Stimulated activated CD8-positive, alpha-beta memory T cell treated with anti-CD3 and anti-CD28 coated beads, Interleukin-7, amount 100 ng/mL, for 1 hour (primary cell): ENCODE measurements at places on chromosomes 5 and 9.

DNA sequence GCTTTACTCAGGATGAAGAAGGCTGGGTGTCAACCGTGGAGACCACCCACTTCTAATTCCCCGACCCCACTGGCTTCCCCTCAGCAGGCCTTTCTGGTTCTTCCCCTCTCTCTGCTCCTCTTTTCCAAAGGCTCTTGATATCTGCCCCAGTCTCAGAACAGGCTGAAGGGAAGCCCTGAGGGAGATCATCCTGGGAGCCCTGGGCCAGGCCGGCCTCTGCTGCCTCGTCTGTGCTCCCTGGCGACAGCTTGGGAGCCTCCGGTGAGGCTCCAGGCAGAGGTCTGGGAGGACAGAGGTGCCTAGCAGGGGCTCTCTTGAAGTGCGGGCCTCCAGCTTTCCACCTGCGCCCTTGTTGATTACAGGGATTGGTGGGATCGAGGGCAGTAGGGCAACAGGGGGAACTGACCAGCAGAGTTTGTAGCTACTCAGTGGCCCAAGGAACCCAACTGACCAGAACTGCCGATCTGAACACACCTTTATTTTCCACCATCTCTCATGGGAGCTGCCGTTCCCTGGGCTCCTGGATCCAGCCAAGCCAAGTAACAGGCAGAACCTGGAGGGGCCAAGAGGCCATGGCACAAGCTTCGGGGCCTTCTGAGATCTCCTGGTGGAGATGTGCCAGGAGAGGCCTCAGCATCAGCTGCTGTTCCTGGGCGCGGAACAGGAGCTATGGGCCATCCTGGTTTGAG is 198.5 kb downstream of the CACNA1B start:
- DNase-seq: no peak

- DNase-seq: no peak
These were observed 23.5 kb downstream of the GRAMD2B start for GRCh38 chr5:126446498-126447224.

DNA sequence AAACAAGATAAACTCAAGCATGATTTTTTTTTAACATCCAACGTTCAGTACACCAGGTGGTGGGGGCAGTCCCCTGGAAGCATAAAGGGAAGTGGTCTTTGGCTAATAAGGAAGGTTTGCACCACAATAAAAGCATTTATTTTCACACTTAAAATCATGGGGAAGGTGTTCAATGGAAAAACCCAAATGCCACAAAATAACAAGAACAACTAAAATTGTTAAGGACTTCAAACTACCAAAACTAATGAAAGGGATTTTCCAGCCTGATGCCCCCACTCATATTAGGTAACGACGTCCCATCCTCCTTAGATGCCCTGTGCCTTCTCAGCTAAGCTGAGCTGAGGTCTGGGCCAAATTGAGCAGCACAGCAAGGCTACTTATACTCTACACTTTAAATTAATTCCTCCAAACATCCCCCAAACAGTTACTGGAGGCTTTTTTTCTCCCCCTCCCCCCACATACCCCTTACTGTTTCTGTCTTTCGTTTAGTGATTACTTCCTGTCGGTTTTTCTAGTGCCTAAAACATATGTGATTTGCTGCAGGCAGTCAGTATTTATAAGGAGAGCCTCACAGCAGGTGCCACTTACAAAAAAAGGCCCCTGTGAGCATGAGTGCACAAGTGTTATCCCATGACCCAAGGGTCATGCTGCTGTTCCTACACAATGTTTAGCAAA is 259.7 kb upstream of the ZNF608 start:
- DNase-seq: no peak

- no peak for DNase-seq
These were observed 252.9 kb upstream of the SLC24A2 start for GRCh38 chr9:20041697-20042081.

- no peak for DNase-seq
These were observed 1.5 kb downstream of the ZBTB43 start for GRCh38 chr9:126806336-126806735.

DNA sequence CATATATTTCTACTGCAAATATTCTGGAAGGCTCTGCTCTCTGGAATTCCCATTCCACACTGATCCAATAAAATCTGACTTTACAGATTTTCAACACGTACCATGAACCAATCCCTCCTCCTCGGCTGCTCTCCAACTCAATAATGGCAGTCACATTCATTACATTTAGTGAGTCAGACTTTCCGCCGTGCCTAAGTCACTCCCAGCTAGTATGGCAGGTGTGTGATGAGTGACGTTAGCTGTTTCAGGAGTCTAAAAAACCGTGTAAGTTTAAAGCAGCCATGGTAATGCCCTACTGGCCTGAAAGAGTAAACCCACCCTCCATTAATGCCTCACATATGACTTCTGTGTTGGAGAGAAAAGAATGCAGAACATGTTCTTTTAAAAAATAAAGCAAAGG is 3.3 kb downstream of the FBN2 start:
- no peak for DNase-seq

DNA sequence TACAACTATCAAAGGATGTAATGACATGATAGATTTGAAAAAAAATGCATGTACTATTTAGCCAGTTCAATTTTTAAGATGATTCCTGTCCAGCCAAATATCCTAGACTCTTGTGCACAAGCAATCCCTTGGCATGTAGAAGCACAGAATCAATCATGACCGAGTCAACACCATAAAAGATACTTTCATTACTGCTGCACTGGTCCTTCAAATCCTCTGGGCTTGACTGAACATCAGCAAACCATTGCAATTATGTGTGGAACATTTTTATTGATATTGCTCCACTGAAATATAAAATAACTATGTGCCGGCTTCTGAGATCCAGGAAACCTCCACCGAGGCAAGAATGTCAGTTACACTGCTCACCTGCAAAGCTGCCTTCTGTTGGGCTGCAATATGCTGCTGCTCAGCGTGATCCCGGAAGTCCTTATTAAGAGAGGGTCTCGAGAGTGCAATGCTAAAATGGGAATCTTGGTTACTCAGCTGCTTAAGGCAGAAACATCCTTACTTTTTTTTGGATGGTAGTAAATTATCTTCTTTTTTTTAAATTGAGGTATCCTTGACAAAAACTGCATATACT is 28.7 kb downstream of the INIP start:
- DNase-seq: no peak

DNA sequence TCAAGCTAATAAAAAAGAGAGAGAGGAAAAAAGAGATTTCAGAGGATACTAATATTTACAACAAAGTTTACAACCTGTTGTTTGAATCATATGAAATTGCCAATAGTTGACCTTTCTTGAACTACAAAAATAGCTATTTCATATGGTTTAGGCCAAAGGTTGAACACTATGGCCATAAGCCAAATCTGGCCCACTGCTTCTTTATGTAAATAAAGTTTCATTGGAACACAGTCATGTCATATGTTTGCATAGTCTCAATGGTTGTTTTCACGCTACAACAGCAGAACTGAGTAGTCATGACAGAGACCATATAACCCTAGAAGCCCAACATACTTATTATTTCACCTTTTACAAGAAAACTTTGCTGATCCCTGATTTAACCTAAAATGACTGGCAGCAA is 20.9 kb downstream of the SEMA5A start:
- no peak for DNase-seq

DNA sequence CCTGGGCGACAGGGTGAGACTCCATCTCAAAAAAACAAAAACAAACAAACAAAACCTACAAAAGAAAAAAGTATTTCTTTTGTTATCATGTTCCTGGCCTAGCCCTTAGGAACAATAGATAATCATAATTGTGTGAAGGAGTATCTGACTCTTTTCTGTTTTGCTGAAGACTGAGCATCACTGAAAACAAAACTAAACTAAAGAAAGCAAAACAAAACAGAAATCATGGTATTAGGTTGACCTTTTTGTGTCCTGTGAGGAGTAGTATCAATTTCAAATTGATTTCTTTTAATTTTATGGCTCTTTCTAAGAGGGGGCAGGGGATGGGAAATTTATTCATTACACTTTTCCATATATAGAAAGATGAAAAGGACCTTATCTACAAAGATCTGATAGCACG is 246.0 kb downstream of the YTHDC2 start:
- DNase-seq: no peak
